ENCODE measurements at places on chromosomes 3 and 15.

DNA sequence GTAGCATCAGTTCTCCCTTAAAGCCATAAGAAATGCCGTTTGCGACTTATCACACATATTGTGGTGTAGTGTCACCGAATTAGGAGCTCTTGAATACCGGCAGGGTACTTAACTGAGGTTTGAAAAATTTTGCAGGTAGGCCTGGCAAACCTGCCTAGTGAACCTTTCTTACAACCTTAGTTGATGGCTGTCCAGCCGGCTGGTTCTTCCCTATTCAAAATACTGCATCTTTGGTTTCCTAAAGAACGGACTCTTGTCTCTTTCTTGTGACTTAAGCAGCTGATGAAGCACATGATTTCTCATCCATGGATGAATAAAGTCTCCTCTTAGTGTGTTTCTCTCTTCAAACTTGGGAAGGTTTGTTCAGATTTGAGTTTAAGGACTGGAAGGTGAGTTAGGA lies 1.5 kb downstream of the RAB7A start:
- DNase-seq = no peak

- no peak for DNase-seq
Measured at GRCh38 chr3:71063773-71064290, 519.7 kb downstream of the FOXP1 start.

GRCh38 chr3:5136919-5137429 lies 14.9 kb downstream of the ARL8B start:
- no peak for DNase-seq

DNA sequence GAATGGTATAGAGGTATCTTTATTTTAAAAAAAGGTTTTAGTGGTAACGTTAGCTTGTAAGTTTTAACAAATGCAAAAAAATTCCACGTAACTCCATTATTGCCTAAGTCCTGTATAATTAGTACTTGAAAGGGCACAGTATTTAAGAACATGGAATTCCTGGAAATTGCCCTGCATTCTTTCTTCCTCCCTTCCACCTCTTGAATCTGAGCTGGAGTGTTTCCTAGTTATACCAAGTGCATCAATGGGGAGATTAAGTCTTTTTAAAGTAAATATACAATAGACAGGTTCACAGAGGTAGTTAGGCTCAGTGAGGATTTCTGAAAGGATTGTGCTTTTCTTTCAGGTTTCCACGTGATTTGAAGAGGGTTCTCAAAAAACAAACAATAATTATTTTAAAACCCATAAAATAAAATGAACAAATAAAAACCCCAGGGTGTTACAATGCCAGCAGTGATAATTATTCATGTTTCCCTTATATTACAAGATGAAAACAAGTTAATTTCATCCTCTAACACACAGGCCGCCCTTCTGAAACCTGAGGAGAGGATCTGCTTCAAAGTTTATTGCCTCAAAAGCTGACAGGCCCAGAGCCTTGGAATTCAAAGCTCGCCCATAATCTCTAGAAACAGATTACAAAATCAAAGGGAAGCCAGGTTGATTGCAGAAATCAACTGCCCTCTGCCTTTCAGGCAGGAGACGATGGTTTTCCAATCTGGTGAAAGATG lies 128.8 kb upstream of the LMOD3 start:
- no peak for DNase-seq

DNA sequence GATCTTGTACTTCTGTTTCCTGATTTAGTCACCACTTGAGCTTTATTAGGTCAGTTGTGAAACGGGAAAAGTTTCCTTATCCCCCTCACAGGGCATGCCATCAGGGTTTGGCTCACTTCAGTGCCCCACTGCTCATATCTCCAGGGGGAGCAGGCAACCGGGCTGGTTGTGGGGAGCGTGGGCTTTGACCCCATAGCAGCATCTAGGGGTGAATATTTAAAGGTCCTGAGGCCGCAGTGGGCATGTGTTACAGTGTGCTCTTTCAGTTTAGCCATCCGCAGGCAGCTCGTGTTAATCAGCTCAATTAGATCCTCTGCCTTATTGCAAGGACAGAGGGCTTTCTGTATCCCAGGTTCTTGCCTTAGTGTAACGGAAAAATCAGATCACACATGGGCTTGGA lies 71.9 kb downstream of the MRPL46 start:
- no peak for DNase-seq

All from kidney epithelial cell (primary cell).